ENCODE measurements at places on chromosomes 3 and 15.

DNA sequence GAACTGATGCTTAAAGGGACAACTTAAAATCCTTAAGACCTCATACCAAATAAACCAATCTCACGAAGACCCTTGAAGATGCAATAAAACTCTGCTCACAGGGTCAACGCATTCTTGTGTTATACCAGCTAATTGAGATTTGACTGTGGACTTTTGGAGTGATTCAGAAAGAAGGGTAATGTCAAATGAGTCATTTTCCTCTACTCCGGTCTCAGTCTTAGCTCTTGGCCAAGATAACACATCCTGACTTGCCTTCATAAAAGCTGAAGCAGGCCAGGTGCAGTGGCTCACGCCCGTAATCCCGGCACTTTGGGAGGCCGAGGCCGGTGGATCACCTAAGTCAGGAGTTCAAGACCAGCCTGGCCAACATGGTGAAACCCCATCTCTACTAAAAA lies 3.8 kb downstream of the PKM start:
- no peak for DNase-seq

DNA sequence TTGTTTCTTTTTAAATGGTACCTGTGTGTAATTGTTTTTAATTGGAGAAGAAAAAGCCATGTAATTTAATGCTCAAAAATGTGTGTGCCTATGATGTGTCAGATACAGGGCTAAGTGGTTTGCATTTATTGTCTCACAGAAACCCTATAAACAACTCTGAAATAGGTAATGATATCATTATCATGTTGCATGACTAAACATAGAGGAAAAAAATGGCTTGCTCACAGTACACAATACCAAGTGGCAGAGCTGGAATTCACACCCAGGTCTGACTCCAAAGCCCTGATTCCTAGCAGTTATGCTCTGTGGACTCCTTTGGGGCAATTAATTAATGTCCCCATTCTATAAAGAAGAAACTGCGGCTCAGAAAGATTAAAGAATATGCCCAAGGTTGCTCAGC lies 237.4 kb upstream of the TRIM42 start:
- no peak for DNase-seq

DNA sequence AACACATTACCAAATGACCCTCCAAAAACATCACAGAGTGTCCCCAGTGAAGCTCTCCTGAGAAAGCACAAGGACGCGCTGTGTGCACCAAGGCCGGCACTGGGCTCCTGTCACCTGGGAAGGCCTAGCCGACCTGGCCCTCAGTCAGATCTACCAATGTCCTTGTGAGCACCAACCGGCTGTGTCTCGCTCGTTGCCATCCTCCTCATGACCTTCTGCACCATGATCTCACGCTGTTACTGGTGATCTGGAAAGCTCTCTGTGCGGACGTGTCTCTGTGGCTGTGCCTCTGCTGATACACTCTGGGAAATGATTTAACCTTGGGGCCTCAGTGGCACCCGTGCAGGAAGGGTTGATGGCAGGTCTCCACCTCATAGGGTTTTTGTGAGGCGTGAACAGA lies 24.2 kb downstream of the ZXDC start:
- DNase-seq = no peak

DNA sequence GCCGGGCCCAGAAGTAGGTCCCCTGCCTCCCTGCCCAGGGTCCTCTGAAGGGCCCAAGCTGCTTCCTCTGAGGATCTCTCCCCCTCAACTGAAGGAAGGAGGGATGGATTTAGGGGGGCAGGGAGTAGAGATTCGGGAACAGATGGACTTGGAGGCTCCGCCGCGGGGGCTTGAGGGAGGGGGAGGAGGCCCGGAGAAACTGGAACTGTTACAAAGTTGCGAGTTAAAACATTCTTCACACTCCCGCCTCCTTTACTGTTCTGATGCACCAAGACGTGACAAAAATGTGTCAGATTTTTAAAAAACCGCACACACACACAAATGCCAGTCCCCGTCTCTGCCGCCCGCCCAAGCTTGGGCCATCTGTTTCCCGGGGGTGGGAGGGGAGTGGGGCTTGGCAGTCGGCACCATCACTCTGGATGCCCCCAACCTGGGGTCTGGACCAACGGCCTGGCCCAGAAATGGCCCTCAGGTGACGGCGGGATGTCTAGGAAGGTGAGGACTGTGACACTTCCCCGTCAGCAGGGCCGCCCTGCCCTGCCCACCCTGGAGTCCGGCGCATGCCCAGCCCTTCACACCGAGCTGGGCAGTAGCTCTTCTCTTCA lies 25.0 kb upstream of the LINGO1 start:
- DNase-seq = no peak

DNA sequence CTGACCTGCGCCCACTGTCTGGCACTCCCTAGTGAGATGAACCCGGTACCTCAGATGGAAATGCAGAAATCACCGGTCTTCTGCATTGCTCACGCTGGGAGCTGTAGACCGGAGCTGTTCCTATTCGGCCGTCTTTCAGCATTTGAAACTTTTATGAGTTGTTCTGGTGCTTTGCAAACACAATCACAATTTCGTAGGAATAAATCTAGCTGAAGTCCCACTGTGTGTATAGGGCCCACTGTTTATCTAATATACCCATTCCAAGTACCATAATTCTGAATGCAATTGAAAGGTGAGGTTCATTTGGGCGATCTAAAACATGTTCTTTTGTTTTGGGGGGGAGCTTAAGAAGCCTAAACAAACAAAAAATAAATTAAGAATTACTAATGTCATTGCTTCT lies 572.1 kb downstream of the FGF12 start:
- peak; percentile 24 for DNase-seq

GRCh38 chr3:81886081-81886480 lies 124.6 kb upstream of the GBE1 start:
- no peak for DNase-seq

- DNase-seq = no peak
Observed at GRCh38 chr15:71880276-71880675, 69.9 kb downstream of the NR2E3 start.

DNA sequence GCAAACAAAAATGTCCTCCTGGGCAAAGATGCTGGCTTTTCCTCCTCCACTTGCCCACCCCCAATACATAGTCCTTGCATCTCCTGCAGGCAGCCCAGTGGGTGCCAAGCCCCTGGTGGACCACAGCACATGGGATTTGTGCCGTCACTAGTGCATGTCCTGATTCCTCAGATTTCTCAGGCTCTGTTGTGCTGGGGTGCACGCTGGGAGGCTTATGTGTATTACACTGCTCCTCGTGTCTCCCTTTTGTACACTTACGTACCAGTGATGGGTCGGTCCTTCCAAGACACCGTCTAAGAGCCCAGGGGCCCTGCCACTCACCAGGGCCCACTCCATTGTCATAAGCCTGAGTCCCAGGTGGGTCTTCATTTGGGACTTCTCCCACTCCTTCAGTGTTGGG lies 70.1 kb downstream of the PLXNA1 start:
- DNase-seq = no peak

- no peak for DNase-seq
Observed at GRCh38 chr15:58329781-58330671, 101.8 kb upstream of the LIPC start.

GRCh38 chr3:7682822-7683229 lies 818.8 kb upstream of the LMCD1 start:
- no peak for DNase-seq

- DNase-seq = no peak
Observed at GRCh38 chr3:127588806-127589577, 1.5 kb downstream of the TPRA1 start.

DNA sequence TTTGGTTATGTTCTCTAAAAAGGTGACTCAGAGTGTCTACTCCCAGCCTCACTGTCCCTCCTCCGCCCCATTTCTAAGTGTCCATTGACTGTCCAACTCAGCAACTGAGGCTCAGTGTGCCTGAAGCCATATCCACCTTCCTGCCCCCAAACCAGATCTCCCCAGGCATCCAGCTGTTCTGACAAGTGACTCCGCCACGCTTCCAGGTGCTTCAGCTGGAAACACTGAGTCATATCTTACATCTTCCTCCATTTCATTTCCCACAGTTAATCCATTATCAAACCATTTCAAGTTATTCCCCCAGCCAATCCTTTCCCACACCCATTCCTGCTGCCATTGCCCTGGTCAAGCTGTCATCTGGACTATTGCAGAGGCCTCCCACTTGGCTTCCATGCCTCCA lies 17.1 kb downstream of the MAGEF1 start:
- DNase-seq = no peak

GRCh38 chr15:76108021-76108723 lies 48.4 kb downstream of the TMEM266 start:
- DNase-seq = no peak

DNA sequence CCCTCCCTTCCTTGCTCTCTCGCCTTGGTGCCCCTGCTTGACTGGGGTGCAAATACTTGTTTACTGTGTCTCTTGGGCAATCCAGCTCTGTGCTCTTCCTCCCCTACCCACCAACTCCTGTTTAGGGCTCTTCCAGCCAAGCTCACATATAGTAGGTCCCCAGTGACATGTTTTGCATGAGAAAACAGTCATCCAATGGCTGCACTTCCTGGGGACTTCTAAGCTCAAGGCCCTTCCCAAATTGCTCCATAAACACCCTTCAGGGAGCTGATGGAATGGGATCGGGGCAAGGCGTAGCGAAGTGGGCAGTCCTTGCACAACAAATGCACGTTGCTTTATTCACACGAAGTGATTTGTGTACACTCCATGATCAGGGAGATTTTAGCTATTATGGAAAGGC lies 9.4 kb upstream of the COPG1 start:
- no peak for DNase-seq

Data from NCI-H2171 treated with DMSO at 0.1 percent for 48 hours (cell line).